ENCODE measurements at places on chromosomes 6 and 20.

GRCh38 chr6:46719099-46719498, 16.1 kb downstream of the PLA2G7 start:
- no peak for DNase-seq

- DNase-seq, result no peak
These were observed 64.9 kb upstream of the BTBD3 start for GRCh38 chr20:11852811-11853210.

DNA sequence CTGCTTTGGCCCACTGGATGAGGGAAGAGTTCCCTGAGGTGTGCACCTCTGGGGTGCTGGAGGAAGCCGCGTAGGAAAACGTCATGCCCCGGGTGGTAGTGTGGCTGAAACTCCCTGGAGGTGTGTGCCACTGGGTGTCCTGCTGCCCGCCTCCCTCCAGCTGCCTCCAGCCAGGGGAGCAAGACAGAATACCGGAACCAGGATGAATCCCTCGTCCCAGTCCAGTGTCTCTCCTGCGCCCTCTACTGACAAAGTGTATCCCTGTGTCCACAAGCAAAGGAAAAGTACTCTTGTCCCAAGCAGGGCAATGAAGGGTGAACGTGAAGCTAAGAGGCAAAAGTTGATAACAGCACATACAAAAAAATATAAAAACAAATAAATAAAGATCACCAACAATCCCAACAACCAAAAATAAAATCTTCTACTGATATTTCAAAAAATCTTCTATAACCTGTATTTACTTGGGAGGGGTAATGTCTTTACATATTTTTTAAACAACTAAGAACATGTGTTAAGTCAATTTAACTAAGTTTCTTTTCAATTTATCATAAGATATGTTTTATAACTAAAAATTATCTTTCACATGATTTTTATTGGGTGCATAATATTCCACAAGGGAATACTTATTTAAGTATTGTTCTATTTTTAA, 437.6 kb downstream of the MAFB start:
- DNase-seq, result peak; percentile 37

DNA sequence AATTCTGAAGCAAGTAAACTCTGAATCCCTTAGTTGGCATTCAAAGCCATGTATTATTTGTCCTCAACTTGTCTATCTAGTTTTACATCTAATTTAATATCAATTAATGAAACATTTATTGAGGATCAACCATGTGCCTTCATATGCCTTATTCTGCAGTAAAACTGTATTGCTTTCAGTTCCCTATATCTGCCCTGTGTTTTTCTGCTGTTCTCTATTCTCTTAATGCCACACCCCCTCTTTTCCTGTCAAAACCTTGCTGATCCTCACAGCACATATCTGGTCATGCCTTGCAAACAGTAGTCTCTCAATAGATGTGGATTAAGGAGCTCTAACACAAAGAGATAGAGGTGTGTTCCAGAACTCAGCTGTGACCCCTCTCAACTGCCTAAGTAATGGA, 2.0 kb downstream of the FIG4 start:
- DNase-seq, result no peak

- peak; percentile 66 for DNase-seq
These were observed 66.0 kb downstream of the GPR6 start for GRCh38 chr6:110044096-110044495.

- DNase-seq, result no peak
These were observed 455.3 kb downstream of the HACE1 start for GRCh38 chr6:104404377-104404776.

GRCh38 chr20:46802722-46803121, 91.9 kb upstream of the EYA2 start:
- no peak for DNase-seq

DNA sequence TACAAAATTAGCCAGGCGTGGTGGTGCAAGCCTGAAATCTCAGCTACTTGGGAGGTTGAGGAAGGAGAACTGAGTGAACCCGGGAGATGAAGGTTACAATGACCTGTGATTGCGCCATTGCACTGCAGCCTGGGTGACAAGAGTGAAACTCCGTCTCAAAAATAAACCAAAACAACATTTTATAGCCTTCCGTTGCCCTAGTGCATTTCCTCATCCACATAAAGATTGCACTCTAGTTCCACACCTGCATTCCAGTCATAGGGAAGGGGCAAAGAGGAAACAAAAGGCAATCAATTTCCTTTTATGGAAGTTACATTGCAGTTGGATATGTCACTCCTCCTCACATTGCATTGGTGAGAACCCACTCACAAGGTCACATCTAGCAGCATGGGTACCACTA, 182.7 kb upstream of the ARG1 start:
- DNase-seq, result no peak

GRCh38 chr6:158923805-158924498, 76.0 kb downstream of the RSPH3 start:
- no peak for DNase-seq

DNA sequence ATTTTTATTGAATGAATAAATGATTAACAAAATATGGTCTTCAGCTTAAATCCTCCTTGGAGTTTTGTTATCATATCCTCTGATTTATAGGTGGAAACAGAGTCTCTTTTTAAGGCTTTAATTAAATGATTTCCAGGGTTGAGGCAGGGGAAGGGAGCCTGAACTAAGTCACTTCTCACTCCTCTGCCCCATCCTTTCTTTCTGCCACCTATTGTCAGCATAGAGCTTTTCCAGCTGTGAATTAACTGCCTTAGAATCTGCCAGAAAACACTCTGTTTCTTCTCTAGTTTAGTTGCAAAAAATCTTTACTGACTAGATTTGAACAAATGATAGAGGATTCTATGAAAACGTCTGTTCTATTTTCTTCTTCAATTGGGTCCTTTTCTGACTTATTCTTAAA, 9.8 kb downstream of the OGFRL1 start:
- no peak for DNase-seq

DNA sequence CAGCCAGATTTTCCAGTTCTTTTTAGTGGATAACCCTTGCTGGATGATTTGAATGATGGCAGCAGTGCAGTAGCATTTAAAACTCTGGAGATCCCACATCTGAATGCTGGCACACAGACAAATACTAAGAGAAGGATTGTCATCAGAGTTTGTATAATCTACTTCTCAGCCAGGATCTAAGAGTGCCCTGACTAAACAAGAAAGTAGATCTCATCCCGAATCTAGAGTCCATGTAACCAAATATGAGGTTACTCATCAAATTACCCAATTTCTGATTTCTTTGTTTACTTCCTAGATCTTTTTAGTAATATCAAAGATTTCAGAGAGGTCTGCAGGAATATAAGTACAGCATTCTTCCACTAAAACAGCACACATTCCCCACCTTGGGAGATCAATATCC, 7.8 kb downstream of the TMC2 start:
- DNase-seq, result no peak

GRCh38 chr20:59247731-59248684, 52.4 kb upstream of the EDN3 start:
- no peak for DNase-seq

- no peak for DNase-seq
These were observed 12.9 kb upstream of the UQCC2 start for GRCh38 chr6:33724102-33725023.

DNA sequence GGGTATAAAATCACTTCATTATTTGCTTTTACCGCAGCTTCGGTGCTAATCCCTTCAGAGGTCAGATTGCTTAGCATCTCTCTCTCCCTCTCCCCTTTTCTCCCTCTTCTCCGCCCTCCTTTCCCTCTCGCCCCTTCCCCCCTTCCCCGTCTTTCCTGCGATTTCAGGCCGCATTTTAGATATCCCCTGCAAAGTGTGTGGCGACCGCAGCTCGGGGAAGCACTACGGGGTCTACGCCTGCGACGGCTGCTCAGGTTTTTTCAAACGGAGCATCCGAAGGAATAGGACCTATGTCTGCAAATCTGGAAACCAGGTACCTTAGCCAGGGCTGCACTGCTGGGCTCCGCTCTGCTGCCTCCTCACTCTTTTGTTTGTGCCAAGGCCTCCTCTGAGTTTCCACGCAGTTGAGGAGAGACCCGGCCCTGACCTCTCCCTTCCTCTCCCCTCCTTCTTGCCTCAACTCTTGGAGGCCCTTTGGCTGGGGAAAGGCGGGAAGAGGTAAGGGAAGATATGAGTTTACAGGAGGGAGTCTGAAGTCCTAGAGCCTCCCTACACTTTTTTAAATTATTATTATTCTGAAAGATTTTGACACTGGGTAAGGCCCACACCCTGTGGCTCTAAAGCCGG, 5.6 kb downstream of the NR2E1 start:
- DNase-seq, result no peak

DNA sequence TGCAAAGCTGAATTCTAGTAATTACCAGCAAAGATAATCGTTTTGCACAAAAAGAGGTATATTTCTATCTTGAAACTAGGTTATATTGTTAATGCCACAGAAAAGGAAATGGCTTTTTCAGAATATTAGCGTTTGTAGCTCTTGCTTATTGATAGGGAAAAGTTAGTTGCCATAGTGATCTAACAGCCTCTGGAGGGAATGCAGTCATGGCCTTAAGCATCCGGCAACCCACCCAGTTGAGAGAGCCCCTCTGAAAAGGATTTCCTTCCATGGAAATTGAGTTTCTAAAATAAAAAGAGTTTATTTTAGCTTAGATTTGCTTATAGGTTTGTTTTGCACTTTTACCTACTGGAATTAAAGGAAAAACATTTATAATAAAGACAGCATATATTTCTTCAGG, 224.5 kb downstream of the BCKDHB start:
- DNase-seq, result no peak

GRCh38 chr6:37088897-37089296, 81.1 kb upstream of the PIM1 start:
- no peak for DNase-seq

DNA sequence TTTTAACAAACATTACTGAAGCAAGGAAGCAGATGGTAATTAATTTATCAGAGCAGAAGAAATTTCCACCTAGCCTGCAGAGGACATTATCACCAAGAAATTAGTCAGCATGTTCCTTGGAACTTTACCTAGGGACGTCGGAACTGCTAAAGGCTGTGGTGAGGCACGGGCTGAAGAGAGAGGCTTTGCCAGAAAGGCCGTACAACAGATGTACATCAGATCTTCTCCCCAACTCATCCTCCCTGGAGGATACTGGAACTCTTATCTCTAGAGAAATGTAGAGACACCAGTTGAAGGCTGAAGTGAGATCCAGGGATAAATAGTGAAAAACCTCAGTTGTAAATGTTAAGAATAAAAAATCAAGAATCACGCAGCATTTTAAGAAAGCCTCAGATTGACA, 257.1 kb downstream of the SAMD5 start:
- DNase-seq, result no peak

DNA sequence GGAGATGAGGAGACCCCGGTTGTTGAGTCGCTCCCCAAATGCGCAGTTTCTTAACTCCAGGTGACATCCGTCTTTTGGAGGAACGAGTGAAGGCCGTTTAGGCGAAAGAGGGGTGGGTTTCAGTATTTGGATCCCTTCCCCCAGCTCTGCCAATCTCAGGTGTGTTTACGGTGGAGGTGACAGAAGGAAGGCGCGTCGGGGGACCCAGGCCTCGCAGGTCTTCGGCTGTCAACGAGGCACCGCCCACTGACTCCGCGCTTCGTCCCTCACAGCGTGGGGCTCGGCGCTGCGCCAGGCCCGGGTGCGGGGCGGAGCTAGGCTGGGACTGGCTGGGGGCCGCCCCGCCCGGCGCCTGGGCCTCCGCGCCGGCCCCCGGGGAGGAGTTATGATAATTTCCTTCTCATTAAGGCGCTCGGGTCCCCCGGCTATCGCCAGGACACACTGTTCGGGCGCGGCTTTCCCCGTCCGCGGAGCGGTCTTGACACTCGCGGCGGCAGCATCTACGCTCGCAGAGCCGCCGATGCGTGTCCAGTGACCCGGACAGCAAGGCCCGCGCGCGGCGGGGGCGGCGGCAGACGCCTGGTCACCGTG, at the start of gene TFAP2C:
TFAP2C (plus strand) TSS at position 434 of the 591 bp plus-strand sequence. CDS start 239 bp downstream, outside the sequence.
- peak; percentile 25 for DNase-seq

- DNase-seq, result no peak
These were observed 26.9 kb downstream of the ARMC2 start for GRCh38 chr6:108875161-108875555.

GRCh38 chr6:84771756-84772356, 7.5 kb upstream of the TBX18 start:
- DNase-seq, result no peak

- DNase-seq, result no peak
These were observed 18.0 kb downstream of the FOXO3 start for GRCh38 chr6:108578595-108579327.

GRCh38 chr6:2526766-2527165, 224.0 kb downstream of the MYLK4 start:
- no peak for DNase-seq

DNA sequence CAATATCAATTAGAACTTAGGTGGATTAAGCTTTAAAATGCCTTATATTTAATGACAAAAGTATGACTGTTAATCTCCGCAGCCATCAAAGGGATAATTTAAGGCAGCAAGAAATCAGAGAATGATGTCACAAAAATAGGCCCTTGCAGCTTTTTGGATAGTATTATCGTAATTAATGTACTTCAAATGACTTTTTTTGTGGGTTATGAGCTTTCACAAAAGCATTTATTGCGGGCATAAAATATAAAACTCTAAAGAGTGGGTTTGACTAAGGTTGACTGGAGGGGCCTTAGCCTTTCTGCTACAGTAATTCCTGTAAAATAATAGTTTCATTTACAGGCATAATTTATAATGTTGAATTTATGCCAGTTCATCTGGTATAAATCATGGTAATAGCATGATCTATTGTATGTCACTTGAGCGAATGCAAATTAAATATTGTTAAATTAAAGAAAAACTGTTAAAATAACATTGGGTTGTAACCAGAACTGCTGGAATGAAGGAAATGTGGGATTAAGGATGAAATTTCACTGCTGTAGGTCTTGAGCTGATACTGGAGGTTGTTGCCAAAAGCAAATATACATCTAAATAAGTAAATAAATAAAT, 78.5 kb upstream of the ZFP64 start:
- no peak for DNase-seq

- DNase-seq, result no peak
These were observed 375.1 kb downstream of the ZFAND3 start for GRCh38 chr6:38194589-38194988.

DNA sequence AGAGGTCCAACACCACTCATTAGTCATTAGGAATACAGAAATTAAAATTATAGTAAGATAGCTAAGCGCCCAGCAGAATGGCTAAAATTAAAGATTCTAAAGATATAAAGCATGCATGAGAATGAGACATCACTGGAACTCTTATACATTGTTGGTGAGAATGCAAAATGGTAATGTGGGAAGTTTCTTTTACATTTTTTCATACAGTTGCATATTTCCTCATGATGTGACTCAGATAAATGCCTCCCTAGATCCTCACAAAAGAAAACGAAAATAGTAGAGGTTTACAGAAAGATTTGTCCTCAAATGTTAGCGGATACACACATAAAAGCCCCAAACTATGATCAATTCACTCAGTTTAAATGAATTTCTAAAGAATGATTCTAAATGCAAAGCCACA, 633.7 kb upstream of the GJE1 start:
- no peak for DNase-seq

DNA sequence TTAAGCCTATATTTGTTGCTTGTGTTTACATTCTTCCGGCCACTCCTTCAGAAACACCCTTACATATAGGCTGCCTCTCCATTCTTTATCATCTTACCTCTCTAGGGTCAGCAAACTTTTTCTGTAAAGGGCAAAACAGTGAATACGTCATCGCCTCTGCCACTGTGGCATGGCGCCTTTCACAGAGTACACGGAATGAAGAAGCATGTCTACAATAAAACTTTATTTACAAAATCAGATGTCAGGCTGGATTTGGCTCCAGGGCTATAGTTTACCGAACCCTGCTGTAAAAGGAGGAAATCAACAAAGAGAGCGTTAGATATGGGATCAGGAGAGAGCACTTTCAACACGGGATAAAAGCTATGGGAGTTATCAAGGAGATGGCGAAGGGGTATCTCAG, 9.3 kb upstream of the NCR2 start:
- DNase-seq, result no peak

All from KBM-7 (cell line).